ENCODE measurements at places on chromosomes 5 and 9.
A peak's percentile ranks its signal among the peaks of the same experiment; 100 is the strongest.

GRCh38 chr5:83644301-83644700, 76.4 kb downstream of the HAPLN1 start:
- DNase-seq = no peak

GRCh38 chr9:83423815-83424707, 114.1 kb downstream of the FRMD3 start:
- no peak for DNase-seq

- no peak for DNase-seq
Observed at GRCh38 chr9:92726348-92726747, 38.3 kb downstream of the BICD2 start.

DNA sequence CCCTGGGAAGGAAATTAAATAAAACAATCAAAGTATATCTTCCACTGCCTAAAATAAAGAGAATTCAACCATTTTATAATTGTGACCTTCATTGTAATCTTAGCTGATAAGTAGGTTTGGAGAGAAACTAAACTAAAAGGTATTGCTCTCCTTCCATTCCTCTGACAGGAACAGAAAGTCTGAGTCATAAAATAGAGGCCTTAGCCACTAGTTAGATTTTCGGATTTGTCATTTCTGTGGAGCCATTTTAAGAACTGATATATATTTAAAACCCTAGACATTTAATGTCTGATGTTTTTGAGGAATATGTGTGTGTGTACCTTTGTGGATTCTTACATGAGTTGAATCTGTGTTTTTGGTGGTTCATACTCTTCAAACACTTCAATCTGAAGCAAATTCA, 11.8 kb upstream of the TMC1 start:
- peak; percentile 17 for DNase-seq

GRCh38 chr5:155850370-155850769, 476.6 kb upstream of the SGCD start:
- no peak for DNase-seq

DNA sequence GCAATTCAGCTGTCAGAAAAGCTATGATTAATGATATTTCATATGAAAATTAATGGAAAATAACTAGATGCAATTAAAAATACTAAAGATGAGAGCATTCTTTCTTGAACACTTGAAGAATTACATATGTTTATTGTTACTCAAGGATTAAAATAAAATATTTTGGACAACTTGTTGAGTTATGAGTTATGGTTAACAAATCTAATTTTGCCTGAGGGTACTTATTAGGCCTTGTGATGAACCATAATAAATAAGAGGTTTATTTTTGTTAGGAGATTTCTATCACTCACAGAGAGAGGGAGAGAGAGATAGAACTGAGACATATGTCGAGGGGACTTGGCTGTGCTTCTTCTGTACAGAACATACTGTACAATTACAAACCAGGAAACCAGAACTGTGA, 183.7 kb downstream of the ISL1 start:
- DNase-seq = no peak

DNA sequence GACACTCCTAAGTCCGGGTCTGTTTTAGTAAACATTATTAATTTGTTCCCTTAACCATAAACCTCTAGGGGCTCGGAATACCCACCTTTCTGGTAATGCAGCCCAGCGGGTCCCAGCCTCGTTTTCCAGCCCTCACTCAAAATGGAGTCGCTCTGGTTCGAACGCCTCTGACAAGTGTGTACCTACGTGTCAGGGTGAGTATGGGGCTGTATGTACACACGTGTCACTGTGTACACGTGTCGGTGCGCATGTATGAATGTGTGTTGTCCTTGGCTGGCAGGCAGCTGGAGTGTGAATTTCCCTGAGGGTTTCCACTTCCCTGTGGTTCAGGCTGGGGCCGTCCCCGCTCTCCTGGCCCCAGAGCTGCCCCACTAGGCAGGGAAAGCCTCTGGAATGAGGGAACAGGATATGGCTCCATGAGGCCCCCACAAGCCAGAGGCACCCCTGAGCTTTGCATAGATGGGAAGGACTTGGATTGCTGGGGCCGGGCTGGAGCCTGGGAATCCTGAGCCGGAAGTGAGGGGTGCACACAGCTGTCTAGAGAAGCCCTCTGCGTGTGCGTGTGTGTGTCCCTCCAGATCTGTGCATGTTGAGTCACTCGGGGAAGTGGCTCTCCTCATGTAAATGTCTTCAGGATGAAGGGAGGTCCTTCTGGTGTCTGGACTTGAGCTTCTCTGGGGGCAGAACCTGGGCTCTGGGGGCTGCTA, 160.8 kb upstream of the IER5L start:
- peak; percentile 63 for DNase-seq

- no peak for DNase-seq
Observed at GRCh38 chr5:176793343-176793699, 17.0 kb upstream of the UNC5A start.

DNA sequence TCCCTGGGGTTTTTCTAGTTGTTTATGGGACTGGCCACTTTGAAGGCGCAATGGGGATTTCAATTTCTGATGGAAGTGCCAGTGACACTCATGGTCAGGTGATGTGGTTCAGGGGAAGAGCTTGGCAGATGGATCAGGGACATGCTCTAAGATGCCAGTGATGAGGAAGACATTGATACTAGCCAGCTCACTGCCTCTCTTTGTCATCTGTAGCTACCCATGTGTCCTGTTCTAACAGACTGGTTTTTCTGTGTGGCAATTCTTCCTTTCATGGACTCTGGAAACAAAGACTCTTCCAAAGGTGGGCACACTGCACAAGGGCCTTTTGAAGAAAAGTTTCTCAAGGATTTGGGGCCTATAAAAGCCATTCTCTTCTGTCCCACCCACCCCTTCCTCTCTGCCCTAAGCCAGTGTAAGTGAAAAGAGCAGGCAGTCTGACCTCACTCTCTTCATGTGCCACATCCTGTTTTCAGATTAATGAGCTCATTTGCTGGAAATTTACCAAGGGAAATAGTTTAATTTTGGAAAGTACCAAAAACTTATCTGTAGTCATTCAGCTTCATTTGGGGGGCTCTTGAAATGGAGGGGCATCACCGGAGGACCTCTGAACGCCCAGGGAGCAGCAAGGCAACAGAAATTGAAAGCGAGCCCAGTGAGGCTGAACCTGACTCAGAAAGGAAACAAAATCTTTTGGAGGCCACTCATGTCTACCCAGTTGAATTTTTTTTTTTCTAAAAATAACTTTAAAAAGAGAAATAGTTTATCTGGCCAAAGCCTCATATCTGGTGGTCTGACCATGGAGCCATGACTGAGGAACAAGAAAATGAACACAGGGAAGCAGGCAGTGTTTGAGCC, 4.9 kb upstream of the TRAF1 start:
- peak; percentile 67 for DNase-seq

GRCh38 chr5:167472566-167473108, 818.8 kb upstream of the WWC1 start:
- DNase-seq = no peak

DNA sequence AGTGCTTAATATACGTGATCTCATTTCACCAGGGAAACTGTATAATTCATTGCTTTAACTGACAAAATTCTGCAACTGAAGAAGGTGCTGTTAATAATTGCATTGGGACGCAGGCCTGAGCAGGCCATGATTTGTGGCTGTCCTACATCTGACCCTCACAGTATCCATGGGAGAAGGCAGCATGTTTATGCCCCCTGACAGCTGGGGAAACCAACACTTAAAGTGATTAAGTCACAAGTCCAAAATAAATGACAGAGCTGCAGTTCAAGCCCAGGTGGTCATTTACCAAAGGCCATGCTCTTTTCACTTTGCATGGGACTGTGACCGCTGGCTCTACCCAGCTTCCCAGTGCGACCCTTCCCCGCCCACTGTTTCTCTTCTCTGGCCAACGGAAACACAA, 30.5 kb upstream of the KCNMB1 start:
- no peak for DNase-seq

- no peak for DNase-seq
Observed at GRCh38 chr9:109270441-109270840, 50.4 kb downstream of the EPB41L4B start.
